ENCODE measurements at places on chromosomes 12 and 14. TPM values are rescaled to one million over a fixed set of nuclear protein-coding genes. Genes with fewer than 3 reads are reported as not detected.

GRCh38 chr12:14995583-14996425 is 23.0 kb downstream of the PDE6H start:
- no peak for DNase-seq

DNA sequence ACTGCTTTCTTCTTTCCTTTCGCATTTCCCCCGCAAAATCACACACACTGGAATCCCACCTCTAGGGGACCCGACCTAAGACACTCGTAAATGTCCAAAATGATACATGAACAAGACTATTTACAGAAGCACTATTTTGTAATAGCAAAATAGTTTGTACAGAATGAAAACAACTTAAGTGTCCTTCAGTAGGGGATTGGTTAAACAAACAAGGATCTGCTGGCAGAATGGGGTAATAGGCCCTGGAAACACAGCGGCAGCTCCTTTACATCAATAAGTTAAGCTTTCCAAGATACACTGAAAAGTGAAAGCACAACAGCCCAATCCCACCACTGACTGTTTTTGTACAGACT is 48.8 kb downstream of the LTBP2 start:
- DNase-seq, result no peak

GRCh38 chr14:37122288-37122687 is 50.1 kb downstream of the SLC25A21 start:
- no peak for DNase-seq

Gene KRT5
- total RNA-seq, result not detected

Gene TPI1
- 1,035 TPM for total RNA-seq

GRCh38 chr12:66296176-66296683 is 6.1 kb upstream of the HELB start:
- DNase-seq, result no peak

DNA sequence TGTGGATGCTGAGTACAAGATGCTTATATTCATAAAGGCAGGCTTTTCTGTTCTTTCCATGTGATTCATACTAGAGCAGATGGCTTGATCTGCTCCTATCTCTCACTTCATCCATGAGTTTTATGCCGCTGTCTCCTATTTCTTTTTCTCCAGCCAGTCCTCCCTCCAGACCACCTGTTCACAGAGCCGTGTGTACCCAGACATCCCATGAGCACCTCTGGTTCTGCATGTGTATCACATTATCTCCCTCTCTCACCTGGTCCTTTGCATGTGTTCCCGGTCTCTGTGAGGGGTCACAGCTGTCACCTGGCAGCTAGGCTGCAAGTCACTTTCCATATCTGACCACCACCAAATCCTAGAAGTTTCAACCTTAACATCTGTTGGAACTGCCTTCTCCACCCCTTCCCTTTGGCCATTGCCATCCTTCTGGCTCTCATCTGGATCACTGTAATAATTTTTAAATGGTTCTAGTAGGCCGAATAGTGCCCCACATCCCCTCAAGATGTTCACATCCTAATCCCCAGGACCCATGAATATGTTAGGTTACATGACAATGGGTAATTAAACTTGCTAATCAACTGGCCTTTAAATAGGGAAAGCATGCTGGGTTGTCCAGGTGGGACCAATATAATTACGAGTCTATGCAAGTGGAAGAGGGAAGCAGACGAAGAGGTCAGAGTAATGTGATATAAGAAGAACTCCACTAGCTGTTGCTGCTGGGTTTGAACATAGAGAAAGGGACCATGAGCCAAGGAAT is 168.1 kb downstream of the SNAPC1 start:
- DNase-seq, result no peak

DNA sequence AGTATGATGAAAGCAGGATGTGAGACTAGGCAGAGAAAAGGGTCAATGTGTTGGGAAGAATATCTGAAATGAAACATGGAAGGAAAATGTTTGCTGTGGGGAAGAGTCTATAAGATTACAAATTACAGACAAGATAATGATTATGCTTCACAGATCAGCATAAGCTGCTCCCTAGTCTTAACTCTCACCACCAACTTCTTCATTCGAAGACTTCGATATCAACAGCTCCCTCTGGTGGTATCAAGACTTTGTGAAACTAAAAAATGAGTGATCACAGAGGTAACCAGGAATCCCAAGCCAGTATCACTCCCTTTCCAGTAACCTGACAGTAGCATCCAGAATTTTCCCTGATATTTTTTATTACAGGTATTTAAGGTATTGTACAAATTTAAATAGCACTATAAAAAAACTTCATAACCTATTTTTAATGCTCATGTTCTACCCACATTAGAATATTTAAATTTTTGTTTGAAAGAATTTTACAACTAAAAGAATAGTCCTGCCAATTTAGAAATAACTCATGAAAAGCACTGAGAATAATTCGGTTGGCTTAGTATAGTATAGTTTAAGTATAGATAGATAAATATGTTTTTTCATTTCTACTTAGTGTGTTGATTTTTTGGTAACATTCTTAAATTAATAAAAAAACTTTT is 84.4 kb downstream of the C2CD5 start:
- peak; percentile 13 for DNase-seq

GRCh38 chr12:29198901-29199300 is 49.8 kb downstream of the FAR2 start:
- DNase-seq, result no peak

- peak; percentile 18 for DNase-seq
Observed at GRCh38 chr12:65306366-65307168, 28.1 kb downstream of the MSRB3 start.

DNA sequence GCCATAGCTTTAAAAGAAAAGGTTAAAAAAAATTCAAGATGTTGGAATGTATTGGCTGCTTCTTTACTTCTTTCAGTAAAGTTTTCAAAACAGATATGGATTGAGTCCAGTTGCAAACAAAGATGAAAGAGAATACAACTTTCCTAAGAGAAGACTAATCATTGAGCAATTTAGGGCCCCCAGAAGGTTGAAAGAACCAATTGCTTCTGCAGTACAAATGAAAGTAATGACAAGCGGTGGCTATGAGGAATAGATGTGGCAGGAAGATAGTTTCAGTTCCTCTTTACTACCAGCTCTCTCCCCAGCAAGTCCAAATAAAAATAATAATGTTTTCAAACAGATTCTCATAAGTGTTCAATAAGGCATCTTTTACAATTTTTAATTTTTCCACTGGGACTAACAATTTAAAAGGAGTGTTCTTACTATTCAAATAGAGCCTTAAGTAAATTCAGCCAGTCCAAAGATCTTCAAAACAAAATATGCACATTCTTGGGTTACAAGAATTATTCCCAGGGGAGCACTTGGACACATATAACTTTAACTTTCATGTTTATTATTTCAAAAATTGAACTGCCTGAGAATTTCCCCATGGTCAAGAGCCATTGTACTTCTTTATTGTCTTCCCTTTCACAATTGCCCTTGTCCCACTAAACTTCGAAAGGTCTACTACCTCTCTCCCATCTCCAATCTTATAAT is 62.3 kb upstream of the PPP1R12A start:
- DNase-seq, result no peak

GRCh38 chr12:110337912-110338710 is 57.1 kb downstream of the ATP2A2 start:
- no peak for DNase-seq

- DNase-seq, result peak; percentile 48
Observed at GRCh38 chr14:69335371-69335771, 62.7 kb downstream of the ERH start.

DNA sequence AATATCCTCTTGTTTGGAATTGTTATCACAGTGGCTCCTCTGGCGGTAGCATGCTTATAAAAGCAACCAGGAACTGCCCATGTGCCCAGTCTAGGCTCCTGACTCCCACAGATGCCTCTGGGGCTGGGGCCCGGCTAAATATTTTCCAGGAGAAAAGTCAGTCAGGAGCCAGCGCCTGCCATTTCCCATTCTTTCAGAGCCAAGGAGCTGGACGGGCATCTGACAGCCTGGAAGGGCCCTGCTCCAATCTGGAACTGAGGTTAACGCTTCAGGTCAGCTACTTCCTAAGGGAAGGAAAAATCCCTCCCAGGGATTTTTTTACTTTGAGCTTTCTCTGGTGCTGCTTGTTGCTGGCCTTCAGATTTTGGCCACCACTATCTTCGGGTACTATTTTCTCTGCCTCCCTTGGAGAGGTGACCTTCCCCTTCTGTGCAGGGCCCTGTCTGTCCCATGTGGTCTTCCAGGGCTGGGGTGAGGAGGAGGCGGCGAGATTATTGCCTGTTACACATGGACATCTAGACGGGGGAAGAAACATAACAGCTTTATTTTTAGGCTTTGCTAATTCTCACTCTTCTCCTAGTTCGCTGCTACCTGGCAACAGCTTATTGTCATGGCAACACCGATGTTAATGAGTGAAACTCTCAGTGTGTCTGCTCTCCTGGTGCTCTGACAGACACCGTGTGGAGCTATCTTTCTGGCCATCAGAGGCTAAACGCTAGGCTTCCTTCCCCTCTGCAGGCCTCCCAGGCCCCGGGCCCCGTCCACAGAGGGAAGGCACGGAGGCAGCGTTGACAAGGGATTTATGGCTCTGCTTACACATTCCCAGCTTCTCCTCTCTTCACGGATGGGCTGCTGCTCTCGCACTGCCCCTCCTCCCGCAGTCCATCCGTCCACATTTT is 160.4 kb downstream of the CACNA1C start:
- no peak for DNase-seq

- no peak for DNase-seq
Observed at GRCh38 chr14:106269451-106270204, 743.2 kb downstream of the TMEM121 start.
